Activated CD4-positive, alpha-beta T cell treated with anti-CD3 and anti-CD28 coated beads, Interleukin-2, amount 10 ng/mL, durations not matched to agents 24 days and 14 days (primary cell): ENCODE measurements at places on chromosomes 6 and 20.
A peak's percentile ranks its signal among the peaks of the same experiment; 100 is the strongest.

DNA sequence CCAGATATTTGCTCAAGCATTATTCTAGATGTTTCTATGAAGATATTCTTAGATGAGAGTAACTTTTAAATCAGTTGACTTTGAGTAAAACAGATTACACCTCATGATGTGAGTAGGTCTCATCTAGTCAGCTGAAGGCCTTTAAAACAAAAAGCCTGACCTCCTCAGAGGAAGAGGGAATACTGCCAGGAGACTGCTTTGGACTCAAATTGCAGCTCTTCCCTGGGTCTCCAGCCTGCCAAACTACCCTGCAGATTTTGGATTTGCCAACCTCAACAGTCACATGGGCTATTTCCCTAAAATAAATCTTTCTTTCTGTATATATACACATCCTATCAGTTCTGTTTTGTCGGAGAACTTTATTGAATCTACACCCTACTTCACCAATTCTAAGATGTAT, 182.5 kb upstream of the TENT5A start:
- DNase-seq = no peak

DNA sequence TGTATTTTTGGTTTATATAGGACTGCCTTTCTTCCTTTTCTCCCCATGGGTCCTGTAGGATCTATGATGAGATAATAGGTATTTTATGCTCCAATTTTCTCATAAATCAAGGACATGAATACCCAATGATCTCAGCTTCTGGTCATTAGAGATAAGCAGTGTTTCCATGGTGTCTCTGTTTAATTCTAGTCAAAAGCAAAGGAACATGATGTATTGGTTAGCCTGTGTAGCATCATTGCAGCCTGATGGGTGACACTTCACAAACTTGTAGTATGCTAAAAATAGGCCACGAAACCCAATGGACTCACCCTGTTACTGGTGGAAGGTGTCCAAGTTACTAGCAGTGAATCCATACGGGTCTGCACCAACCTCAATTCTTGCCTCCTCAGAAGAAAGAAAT, 116.2 kb upstream of the SNX9 start:
- no peak for DNase-seq

- no peak for DNase-seq
Observed at GRCh38 chr6:105838171-105838570, 248.0 kb upstream of the PRDM1 start.

DNA sequence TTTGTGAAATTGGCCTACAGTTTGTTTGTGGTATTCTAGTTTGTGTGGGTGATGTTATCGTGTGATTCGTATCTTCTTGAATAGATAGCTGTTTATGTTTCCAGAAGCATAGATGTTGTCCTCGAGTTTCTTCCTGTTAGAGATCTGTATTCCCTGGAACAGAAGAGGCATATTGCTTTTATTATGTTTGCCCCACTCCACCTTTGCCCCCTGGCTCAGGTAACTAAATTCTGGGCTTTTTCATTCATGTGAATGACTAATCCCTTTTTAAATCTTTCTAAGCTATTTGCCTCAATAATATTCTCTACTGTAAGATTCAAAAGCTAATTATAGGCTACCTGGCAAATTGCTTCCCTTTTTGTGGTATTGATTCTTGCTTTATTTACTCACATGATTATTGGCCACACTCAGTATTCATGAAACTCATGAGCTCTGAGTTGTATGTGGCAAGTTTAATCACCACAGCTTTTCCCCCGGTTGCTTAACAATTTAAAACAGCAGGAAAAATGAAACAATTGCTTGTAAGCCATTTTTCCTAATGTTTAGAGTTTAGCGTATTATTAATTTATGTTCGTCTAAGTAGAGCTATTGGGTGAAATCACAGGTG, 12.6 kb downstream of the RNF217 start:
- DNase-seq = no peak

DNA sequence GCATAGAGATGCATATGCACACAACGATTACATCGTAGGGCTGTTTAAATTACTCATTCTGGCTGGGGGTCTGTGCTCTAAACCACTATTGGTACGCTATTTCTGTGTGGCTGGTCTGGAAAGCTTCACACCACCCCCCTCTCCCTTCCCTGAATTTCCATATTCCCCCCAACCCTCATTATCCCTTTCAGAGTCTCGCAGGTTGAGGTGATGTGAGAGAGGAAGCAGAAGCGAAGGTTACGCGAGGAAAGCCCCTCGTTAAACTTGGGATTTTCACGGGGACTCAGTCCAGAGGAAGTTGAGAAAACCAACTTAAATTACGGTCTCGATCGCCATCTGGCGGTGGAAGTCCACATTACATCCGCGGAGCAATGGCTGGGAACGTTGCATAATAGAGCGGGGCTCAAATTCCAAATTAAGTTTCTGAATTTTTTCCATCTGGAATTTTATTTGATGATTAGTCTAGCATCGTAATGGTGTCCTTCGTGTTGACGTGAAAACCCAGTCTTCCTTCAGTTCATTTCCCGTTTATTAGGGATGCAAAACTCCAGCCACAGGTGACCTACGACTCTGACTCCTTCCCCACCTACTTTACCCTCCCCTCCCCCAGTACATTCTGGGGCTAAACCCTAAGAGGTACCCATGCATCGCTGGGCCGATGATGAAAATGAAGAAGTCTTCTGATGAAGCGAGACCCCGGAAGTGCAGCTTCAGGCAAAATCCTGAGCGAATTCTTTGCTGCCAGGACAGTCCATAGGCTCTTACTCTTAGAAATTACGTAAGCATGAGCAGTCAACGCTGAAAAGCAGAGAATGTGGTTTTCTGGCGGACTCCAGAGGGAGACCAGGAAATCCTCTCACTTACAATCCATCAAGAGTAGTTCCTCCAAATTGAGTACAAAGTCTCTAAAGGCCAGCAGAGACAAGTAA, 19.7 kb downstream of the HLA-DOB start:
- peak; percentile 93 for DNase-seq
